ENCODE measurements at places on chromosomes 6 and 20. TPM values are rescaled to one million over a fixed set of nuclear protein-coding genes. Genes with fewer than 3 reads are reported as not detected.

DNA sequence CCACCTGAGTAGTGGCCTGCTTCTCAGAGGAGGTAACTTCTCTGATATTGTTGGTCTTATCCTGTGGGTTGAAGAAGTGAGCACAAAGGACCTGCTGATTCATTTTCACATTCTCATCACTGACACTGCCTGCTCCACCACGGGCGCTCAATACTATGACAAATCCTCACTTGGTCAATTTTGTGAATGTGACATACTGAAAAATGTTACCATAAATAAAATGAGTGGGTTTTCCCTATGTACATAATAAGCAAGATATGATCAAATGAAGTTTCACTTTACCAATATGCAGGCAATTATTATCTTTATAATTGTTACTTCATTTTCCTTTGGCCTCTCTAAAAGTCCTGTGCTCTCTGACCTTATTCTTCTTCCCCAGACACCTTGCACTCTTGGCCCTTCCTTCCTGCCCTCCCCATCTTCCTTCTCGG, 71.5 kb upstream of the RIPOR2 start:
- no peak for DNase-seq

DNA sequence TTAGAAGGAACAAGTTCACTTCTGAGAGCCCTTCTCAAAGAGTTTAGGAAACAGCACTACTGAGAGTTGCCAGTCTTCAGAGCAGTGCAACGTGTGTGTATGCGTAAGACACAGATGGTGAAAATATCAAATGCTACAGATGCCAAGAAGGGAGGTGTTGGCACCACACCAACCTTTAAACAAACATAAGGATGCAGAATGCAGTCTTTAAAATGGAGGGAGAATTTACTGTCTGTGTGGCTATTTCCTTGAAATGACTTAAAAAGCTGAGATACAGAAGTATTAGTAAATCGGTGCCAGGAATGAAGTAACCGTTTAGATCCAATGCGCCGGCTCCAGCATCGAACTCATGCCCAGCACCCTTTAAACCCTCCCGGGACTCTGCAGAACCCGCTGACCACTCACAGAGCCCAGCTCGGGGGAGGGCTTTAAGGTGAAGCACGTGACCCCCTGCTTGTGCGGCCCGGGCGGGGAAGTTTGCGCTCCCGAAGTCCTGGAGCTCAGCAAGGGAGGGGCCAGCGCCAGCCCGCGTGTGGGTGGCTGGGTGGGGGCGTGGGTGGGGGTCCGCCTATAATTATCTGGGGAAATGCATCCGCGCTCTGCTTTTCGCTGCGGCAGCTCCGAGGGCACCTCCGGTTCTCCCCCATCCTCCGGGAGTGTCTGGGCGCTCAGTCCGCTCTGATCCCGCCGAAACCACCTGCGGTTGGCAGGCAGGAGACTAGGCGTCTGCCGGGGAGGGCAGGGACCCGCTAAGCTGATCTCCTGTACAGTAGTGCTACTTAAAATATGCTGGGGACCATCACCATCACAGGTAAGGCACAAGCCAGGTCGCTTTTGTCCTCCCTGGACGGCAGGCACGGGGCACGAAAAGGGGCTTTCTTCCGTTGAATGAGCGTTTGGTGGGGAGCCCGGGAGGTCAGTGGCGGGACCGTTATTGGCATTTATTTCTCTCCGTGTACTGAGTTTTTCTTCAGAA, 66.0 kb downstream of the ZBTB2 start:
- no peak for DNase-seq

- DNase-seq, result no peak
Observed at GRCh38 chr6:50952092-50952907, 133.6 kb downstream of the TFAP2B start.

- DNase-seq, result no peak
Observed at GRCh38 chr6:41874741-41875140, 20.4 kb downstream of the USP49 start.

DNA sequence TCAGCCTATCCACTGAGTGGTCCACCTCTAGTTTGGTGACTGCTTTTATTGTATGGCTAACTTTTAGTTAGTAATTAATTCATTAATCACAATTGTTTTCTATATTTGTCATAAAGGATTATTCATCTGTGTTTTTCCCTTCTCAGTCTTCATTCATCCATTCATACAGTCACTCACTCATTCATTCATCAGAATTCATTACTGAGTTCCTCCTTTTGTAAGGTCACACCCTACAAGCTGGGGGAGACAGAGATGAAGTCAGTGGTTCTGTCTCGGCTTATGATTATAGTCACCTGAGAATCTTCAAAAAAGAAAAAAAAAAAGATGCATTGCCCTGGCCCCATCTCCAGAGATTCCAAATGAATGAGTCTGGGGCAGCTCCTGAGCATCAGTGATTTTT, 257.1 kb downstream of the ADGB start:
- no peak for DNase-seq

GRCh38 chr6:62803094-62803493, 408.2 kb upstream of the FKBP1C start:
- no peak for DNase-seq

GRCh38 chr6:126176282-126176681, 163.6 kb upstream of the CENPW start:
- no peak for DNase-seq

Gene CYP39A1
- total RNA-seq, result 1.1 TPM

Gene CALHM6
- total RNA-seq, result 0.77 TPM
